ENCODE measurements at places on chromosomes 6 and 20.

GRCh38 chr6:73511796-73512195 lies 9.0 kb downstream of the EEF1A1 start:
- DNase-seq = no peak

DNA sequence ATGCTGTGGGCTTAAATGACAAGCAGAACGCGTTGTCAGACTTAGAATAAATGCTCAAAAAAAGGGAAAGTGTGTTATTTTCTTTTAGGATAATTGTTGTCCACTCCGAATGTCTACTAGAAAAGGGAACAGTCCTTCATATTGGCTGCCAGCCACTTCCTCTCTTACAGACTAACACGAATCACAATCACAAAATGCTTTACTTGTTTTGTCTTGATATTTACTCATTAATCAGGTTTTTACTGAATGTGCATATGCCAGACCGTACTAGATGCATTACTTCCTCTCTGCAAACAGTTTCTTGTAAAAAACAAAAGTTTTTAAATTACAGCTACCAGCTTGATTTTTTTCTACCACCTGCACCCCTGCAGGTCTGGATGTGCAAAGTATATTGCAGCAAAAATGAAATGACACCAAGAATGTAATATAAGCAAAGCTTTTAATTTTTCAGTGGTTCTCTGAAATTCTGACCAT lies 821 bp downstream of the DHX35 start:
- DNase-seq = no peak

DNA sequence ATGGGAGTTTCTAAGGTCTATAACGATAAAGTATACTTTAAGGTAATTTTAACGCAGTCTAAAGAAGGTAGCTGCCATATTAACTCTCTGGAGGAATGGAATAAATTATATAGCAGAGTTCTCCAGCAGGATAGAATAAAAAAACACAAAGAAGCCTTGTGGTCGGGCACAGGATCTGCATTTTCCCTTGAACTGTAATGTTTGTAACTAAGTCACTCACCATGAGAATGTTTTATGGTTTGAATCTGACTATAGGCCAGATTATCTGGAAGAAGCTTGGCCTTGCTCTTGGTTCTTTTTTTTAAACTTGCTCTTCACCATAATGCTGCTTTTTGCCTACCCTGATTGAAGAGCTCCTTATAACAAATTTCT lies 238.8 kb upstream of the NOX3 start:
- no peak for DNase-seq

- DNase-seq = no peak
Measured at GRCh38 chr20:20255099-20255498, 112.8 kb upstream of the INSM1 start.

- DNase-seq = no peak
Measured at GRCh38 chr6:70370496-70370895, 42.8 kb upstream of the FAM135A start.

DNA sequence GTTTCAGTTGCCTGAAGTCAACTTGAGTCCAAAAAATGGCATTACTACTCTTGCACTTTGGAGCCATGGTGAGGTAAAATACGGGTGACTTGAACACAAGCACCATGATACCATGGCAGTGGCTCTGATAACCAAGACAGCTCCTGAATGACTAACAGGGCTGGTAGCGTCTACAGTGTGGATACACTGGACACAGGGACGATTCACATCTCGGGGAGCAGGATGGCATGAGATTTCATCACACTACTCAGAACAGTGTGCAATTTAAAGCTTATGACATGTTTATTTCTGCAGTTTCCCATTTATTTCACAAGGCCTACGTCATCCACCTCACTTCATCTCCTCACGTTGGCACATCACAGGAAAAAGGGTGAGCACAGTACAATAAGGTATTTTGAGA lies 950.9 kb downstream of the KIF16B start:
- no peak for DNase-seq

DNA sequence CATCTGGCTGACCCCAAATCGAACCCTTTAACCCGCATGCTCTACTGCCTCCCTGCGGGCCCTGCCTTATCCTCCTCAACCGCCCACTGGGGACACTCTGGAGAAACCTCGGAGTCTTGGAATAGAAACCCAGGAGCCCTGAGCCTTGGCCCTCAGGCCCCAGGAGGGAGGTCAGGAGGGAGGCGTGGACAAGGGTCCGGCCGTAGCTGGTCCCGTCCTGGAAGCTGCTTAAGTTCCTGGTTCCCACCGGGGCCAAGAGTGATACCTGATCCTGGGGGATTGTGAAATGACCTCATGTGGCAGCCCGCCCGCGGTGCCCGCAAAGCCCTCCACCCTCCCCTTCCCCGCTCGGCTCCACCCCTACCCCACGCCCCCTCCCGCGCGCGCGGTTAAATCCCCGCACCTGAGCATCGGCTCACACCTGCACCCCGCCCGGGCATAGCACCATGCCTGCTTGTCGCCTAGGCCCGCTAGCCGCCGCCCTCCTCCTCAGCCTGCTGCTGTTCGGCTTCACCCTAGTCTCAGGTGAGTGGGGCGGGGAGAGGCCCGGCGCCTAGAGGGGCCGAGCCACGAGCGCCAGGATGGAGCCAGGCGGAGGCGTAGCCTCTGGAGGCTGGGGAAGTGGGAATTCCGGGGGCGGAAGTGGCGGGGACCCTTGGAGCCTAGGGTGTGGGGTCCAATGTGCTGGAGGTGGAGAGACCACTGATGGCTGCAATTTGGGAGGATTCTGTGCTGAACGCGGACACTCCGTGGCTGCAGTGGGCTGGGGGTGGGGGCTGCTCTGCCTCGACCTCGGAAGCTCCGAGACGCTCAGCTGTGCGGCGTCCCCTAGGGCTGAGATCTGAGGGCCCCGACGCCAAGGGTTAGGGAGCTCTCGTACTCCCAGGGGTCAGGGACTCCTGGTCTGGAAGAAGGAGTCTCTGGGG lies at the start of gene WFDC2:
Gene WFDC2, plus strand, starts transcription at position 418 of the 926 bp plus-strand sequence. Its CDS starts 29 bp downstream, at position 447.
- no peak for DNase-seq

DNA sequence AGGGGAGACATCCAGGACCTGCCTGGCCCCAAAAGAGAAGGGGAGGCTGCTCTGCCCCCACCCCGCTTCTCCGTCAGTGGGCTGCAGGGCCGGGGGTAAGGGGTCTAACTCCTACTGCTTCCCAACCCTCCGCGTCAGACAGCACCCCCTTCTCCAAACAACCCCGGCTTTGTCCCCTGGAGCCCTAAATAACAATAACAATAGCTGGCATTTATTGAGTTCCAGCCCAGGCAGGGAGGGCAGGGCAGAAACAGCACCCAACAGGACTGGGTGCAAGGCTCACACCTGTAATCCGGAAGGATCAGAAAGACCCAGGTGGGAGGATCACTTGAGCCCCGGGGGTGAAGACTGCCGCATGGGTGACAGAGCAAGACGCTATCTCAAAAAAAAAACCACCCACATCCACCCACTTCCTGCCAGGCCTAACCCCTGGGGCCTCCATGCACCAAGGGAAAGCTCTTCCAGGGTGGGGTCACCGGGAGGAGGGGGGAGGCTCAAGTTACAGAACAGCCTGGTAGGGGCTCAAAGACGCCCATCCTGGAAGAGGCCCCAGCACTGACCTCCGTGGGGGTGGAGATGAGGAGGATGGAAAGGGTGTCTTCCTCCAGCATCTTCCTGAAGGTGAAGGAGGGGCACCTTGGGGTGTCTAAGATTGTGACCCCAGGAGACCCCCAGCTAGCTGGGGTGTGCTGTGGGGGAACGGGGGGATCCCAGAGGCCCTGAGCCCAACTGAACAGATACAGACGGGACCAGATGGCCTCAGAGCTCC lies 1.3 kb upstream of the FNDC11 start:
- DNase-seq = no peak

DNA sequence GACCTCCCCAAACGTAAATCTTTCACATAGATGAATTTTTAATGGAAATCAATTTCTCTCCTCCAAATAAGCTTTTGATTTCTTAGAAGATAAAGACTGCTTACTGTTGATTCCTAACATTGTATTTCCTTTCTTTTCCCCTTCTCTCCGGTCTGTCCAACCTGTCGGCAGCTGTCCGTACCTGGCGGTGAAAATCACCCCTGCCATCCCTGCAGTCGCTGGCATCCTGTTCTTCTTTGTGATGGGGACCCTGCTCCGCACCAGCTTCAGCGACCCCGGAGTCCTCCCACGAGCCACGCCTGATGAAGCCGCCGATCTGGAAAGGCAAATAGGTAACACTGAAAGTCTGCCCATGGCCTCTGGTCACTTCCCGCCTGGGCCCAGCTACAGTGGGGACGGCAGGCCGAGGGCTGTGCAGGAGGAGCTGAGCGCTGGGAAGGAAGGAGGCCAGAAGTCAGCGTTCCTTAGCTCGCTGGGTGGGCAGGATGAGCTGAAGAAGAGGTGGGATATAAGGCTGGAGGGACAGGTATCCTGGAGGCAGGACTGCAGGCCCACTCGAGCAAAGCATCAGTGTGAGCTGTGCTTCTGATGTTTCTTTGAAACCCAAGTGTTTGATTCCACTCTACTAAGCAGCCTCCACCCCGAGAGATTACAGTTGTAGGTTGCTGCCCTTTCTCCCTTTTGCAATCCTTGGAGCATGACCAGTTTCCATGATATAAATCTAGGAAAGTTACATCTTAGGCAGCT lies 161.6 kb downstream of the ZDHHC14 start:
- no peak for DNase-seq

GRCh38 chr6:135883045-135883444 lies 31.5 kb downstream of the PDE7B start:
- DNase-seq = no peak

DNA sequence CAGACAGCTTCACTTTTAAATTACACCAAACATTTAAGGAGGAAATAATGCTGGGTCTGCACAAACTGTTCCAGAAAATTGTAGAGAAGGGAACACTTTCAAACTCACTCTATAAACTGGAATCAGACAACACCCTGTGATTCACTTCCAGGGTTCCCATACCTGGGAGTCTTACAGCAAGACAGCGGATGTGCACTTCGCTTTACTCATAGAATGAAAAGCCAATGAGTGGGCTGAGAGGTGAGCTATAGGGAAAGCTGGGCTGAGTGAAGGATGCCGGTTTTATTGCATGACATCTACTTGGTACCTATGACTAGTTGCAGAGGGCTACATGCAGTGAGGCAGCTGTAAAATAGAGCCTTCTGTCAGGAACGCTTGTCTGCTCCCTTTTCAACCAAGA lies 152.1 kb downstream of the FNDC1 start:
- DNase-seq = no peak

- peak; percentile 91 for DNase-seq
Measured at GRCh38 chr6:149431905-149432775, 32.1 kb downstream of the SUMO4 start.

- no peak for DNase-seq
Measured at GRCh38 chr6:109511832-109512231, 28.8 kb upstream of the ZBTB24 start.

DNA sequence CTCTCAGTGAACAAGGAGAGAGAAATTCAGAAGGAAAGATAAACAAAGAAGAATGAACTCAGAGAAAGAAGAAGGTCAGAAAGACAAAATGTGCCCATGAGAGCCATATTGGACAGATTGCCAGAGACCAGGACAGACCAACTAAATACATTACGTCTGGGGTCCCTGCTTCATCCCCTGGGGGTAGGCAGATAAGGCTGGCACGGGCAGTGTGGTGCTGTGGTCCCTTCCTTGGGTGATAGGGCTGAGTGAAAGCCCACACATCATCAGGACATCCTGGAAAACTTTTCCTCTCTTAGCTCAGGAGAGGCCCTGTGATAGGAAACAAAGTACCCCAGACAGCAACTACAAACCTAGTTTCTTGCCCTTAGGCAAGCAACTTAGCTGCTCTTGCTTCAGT lies 13.2 kb upstream of the ARMC12 start:
- no peak for DNase-seq

- DNase-seq = no peak
Measured at GRCh38 chr20:15374682-15375081, 1037.3 kb upstream of the FLRT3 start.

DNA sequence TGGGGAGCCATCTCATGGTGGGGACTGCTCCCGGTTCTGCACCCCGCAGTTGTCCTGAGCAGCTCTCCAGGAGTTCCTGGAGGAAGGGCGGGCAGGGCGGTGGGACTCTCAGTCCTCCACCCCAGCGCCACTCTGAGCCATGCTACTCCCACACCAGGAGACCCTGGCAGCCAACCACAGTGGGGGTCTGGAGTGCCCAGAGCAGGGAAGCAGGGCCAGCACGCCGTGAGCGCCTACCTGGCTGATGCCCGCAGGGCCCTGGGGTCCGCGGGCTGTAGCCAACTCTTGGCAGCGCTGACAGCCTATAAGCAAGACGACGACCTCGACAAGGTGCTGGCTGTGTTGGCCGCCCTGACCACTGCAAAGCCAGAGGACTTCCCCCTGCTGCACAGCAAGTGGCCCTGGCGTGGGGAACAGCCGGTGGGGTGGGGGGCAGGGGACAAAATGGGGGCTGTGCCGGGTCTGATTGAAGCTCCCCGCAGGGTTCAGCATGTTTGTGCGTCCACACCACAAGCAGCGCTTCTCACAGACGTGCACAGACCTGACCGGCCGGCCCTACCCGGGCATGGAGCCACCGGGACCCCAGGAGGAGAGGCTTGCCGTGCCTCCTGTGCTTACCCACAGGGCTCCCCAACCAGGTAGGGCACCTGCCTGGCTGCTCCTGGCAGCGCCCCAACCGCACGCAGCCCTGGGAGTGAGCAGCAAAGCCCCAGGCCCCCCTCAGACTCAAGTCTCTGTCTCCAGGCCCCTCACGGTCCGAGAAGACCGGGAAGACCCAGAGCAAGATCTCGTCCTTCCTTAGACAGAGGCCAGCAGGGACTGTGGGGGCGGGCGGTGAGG lies 1.6 kb upstream of the TNFRSF6B start:
- no peak for DNase-seq

DNA sequence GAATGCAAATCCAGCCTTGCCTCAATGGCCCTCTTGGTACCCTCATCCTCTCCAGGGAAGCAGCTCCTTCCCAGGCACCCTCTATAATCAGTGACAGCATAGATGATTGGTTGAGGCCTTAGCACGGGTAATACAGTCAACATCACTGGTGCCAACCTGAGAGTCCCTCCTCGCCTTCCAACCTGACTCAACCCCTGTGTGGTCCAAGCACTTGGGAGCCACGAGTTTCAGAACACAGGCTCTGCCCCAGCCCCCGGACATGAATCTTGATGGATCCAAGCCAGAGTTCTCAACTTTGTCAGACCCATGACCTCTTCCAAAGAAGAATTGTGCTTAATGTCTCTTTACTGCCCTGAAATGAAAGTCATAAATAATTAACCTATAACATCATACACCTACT lies 213.9 kb downstream of the PREX1 start:
- no peak for DNase-seq

DNA sequence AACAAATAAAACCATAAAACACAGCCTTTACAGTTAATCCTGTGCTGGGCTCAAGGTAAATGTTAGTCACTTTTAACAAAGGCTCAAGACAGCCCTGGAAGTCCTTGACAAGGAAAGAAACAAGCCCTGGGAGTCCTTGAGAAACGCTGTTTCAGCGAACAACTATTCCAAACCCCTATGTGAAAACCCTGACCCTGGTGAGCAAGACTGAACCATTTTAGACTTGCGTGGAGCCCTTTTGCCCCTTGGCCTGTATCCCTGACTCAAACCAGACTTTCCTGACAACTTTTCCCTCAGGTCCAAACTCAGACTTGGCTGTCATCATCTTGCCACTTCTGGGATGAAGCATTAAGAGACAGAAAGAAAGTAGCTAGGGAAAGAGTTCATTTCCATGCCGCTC lies 180.4 kb downstream of the AIG1 start:
- DNase-seq = no peak

GRCh38 chr20:44223721-44224120 lies 13.2 kb upstream of the OSER1 start:
- DNase-seq = no peak
